ENCODE measurements at places on chromosomes 12 and 14.

DNA sequence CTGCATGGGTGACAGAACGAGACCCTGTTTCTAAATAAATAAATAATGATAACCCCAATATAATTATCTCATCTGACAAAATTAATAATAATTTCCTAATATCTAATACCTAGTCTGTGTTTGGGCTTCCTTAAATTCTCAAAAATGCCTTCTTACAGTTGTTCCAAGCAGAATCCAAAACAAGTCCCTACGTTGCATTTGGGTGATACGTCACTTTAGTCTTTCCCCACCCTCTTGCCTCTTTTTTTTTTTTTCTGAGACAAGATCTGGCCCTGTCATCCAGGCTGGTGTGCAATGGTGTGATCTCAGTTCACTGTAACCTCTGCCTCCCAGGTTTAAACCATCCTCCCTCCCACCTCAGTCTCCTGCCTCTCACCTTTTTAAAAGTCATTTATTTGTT is 26.7 kb downstream of the VEZT start:
- DNase-seq: no peak

- no peak for DNase-seq
These were observed 22.8 kb downstream of the CEP170B start for GRCh38 chr14:104887623-104888488.

DNA sequence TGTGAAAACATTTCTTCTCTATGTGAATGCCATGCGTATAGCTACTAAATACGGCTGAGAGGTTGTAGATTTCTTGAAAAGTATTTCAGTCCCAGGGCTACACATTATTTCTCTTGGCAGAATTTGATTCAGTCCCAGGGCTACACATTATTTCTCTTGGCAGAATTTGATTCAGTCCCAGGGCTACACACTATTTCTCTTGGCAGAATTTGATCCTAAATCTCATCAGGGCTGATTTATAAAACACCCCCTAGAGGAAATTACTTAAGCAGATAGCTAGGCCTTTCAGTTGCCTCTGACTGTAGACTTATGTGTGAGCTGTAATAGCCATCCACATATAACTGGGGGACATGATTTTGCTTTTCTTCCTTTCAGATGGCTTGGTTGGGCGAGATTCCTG is 50.4 kb downstream of the AK7 start:
- DNase-seq: no peak

GRCh38 chr14:105439710-105440553 is 20.3 kb downstream of the MTA1 start:
- no peak for DNase-seq

DNA sequence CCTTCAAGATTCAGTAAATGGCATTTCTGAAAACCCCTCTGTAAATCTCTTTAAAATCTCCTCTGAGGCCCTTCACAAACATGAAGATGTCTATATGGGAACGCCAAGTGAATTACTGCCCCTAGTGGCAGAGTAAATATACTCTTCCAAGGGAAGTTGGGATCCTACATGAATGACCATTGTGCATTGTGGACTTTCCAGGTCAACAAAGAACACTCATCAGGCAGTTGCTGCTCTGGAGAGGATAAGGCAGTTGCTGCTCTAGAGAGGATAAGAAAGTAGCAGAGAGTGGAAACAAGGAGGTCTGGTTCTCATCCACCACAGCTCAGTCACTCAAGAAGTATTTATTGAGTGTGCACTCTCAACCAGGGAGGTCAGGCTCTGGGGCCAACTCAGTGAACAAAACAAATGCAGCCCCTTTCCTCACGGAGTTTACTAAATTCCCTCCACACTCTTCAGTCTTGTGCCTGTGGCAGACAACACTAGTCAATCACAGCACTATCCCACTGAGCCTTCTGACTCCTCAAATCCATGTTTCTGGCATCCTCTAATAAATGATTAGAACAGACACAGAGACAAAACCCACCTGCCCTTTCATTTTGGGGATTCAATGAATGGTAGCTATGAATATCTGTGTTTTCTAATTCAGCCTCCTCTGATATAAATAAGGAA is 52.9 kb downstream of the SVOP start:
- DNase-seq: no peak

DNA sequence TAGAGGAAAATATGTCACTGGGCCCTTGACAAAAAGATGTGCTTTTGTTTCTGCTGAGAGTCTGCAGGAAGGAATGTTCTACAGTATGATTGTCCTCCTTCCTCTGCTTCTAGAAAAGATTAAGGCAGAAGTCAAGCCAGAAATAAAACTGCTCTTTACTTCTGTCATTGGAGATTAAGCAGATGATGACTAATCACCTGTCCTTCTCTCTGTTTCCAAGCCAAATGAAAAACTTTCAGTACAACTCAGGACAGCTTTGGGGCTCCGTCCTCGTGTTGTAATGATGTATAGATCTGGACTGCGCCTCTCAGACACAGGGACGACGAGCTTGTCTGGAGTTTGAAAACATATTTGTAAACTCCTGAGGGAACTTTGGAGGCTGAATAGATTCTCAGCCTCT is 159.3 kb downstream of the DYRK2 start:
- DNase-seq: no peak

DNA sequence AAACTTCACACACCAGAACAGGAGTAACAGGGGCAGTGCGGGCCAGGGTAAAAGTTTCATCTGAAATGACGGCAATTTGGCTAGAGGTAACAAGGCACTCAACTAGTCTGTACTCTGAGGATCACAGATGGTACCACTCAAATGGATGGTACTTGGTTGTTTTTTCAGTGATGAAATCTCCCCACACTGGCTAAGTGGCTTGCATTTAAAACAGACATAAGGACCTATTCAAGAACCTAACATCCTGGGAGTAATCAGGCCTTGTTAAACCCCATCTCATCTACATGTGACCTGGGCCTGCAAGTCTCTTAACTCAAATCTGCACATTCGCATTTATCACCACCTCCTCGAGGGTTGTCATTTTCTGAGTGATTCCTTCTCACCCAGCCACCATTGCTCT is 90.8 kb downstream of the PRKAB1 start:
- no peak for DNase-seq

GRCh38 chr12:106190581-106190980 is 51.8 kb upstream of the NUAK1 start:
- DNase-seq: no peak

- DNase-seq: no peak
These were observed 3.3 kb downstream of the DDHD1 start for GRCh38 chr14:53149668-53150316.

DNA sequence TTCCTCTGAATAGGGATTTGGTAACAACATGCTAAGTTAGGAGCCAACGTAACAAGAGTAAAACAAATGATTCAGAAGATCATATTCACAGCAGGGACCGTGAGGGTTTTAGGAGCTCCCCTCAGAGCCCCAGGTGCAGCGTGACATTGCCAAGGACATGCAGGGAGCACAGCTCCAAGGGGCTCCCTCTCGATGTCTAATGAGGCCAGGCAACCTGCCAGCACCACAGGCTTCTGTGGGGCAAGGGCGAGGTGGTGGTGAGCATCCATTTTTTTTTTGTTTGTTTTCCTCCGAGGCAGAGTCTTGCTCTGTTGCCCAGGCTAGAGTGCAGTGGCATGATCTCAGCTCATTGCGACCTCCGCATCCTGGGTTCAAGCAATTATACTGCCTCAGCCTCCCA is 95.1 kb upstream of the PTPRB start:
- no peak for DNase-seq

DNA sequence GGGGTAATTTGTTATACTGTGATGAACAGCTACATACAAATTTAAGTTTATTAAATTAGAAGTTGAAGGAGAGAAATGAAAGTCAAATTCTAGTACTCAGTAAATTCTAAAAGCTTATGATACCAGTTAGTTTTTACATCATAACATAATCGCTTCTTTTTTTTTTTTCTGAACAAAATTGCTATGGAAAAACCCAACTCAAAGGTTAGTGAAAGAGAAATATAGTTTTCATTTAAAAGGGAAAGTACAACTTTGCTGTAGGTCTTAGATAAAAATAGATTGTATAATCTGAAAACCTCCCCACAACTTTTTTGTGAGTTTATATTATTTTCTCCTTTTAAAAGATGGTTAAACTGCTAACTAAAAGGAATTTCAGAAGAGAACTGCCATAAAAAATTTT is 53.7 kb upstream of the LRRK2 start:
- DNase-seq: no peak

- no peak for DNase-seq
These were observed 15.8 kb downstream of the SLC8B1 start for GRCh38 chr12:113318900-113319628.

- DNase-seq: no peak
These were observed 468.5 kb upstream of the MGAT4C start for GRCh38 chr12:86724716-86725115.

DNA sequence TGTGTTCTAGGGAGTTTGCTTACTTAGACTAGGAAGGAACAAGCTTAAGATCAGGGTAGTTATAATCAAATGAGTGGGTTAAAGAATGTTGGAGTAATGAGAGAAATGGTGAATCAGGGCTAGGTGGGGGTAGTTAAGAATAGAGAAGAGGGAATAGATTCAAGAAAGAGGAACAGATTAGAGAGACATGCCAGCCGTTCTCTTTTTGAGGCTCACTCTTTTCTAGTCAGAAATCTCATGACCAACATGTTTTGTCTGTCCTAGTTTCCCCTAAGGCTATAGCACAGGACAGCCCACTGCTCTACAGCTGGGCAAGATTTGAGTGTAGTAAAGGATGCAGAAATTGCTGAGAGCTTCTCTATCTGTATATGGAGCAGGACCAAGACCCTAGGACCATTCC is 258.4 kb downstream of the AKAP6 start:
- DNase-seq: no peak

DNA sequence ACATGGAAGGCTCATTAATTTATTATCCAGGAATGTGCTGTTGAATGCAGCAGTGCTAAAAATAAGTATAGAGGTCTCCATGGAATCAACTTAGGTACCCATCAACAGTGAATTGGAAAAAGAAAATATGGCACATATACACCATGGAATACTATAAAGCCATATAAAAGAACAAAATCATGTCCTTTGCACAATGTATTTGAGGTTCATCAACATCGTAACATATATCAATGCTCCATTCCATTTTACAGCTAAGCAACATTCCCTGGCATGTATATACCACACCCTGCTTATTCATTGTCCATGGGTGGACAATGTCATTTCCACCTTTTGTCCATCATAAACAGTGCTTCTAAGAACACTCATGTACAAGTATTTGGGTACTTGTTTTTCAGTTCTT is 147.8 kb upstream of the RASSF8 start:
- DNase-seq: no peak

GRCh38 chr12:48716168-48716492 is 377 bp downstream of the CCNT1 start:
- no peak for DNase-seq

DNA sequence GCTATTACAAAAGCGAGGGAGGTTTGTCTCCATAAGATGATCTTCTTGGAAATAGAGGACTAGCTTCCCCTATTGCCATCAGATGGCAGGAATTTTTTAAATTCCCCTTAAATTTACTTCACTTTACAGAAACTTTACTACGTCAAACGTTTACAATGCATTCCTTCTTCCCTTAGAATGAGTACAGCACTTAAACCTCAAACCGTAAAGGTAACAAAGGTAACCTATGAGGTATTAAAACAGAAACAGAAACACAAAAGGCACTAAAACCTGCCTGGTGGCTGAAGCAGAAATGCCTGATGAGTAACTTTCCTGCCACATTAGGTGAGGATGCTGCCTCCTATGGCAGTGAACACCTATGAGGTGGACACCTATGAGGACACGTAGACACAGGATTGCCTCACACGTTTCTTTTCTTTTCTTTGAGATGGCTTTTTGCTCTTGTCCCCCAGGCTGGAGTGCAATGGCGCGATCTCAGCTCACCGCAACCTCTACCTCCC is 25.0 kb downstream of the DIO2 start:
- no peak for DNase-seq

DNA sequence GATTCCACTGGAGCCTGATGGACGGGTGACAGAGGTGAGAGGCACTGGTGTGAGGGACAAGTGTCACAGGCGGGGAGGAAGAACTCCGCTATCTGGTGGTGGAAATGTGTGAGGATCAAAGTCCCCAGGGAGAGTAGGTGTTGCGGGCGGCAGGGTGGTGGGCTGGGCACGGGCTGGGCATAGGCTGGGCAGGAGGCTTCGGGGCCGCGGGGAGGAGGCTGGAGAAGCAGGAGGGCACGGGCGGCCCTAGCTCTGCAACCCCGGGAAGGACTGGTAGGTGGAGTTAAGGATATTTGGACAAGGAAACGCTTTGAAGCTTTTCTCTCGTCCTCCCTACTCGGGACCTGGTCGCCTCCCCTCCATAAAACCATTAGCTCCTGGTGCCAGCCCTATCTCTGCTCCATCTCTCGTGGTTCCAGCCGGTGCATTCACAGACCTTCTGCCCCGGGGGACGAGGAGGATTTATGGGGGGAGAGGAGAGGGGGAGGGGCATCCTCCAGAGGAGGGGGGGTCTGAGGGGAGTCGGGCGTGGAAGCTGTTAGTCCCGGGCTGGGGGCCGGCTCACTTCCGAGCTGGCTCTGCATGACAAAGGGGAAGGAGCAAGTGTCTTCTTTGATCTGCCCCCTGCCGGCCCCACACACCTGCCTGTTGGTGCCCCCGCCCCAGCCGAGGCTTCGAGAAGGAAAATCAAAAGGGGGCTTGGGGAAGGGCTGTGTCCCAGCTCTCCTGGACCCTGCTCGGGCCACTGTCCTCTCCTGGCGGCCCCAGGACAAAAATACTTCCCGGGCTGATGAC is 504 bp downstream of the WNT5B start:
- DNase-seq: no peak

DNA sequence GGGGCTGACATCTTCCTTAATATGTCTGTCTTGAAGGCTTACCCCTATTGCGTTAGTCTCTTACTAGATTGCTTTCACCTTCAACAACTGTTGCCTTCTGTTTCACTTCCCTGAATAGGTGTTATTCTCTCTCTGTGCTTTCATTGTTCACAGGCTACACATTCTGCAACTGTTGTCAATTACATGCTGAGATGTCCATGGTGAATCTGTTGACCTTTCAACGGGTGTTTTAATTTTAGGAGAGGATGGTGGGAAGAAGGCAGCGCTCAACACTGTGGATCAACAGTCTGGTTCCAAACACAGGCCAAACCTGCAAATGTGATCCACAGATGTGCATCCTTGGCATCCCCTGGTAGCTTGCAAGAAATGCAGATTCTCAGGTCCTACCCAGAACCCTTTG is 101.9 kb downstream of the DACT1 start:
- DNase-seq: no peak

- no peak for DNase-seq
These were observed 3.2 kb upstream of the RFC5 start for GRCh38 chr12:118013283-118013682.

- DNase-seq: no peak
These were observed 230.8 kb upstream of the NAV3 start for GRCh38 chr12:77599782-77600467.

All from stimulated activated CD8-positive, alpha-beta memory T cell treated with anti-CD3 and anti-CD28 coated beads, Interleukin-4, amount 100 ng/mL, for 4 hours (primary cell).